ENCODE measurements at places on chromosomes 7 and 10.

- no peak for DNase-seq
These were observed 101.6 kb downstream of the XPNPEP1 start for GRCh38 chr10:109821672-109822071.

DNA sequence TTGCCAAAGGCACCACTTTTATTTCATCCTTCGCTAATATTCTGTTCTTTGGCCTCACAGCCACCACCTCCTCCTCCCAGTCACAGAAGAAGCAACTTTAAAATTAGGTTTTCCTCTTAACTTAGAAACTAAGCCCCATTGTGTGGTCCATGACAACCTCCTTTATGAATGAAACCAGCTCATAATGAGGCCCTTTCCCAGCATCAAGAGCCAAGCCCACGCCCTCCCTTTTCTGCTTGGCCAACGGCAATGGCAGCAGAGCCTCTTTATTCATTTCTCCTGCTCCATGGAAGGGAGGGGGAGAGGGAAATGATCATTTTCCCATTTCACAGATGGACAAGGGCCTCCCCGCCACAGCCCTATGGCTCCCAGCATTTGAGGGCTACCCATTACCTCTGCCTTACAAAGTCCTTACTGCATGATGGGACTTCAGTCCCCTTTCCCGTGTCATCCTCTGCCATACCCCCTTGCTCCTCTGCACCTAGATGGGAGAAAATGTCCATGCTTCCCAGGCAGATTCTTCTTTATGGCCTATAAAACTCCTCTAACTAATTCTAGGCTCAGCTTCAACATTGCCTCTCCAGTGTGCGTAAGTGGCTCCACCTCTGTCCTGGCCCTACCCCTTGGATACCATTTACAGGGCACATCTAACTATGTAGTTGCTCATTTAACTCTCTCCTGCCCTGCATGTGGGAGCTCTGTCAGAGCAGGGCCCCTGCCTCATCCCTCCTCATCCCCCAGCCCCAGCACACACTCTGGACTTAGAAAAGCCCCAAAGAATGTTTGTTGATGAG, 475.5 kb downstream of the RPS24 start:
- no peak for DNase-seq

DNA sequence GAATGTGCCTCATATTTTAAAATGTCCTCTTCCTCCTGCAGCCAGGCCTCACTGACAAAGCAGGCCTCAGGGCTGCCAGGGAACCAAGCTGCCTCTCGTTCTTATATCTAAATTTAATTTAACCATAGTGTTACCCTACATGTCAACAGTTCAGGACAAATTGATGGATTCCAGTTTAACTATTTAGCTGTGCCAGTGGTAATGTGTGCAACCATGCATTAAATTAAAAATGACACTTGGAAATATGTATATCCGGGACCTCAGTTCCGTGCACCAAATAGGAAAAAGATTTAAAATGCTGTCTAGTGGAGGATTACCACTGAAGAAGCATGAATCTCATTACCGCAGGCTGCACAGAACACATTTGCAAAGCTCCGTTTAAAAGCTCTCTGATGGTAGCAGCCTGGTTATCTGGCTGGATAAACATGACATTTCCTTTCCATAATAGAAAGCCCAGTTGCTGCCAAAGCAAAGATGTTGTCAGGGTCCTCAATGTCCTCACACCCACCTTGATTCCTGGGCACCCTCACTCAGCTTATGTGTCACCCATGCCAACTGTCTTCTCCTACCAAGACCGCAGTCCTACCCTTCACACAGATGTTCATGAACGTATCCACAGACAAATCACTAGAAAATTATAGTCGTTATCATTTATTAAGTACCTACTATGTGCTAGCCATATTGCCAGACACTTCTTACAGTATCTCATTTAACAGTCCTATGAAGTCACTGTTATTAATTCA, 73.3 kb upstream of the FRMD4A start:
- no peak for DNase-seq

DNA sequence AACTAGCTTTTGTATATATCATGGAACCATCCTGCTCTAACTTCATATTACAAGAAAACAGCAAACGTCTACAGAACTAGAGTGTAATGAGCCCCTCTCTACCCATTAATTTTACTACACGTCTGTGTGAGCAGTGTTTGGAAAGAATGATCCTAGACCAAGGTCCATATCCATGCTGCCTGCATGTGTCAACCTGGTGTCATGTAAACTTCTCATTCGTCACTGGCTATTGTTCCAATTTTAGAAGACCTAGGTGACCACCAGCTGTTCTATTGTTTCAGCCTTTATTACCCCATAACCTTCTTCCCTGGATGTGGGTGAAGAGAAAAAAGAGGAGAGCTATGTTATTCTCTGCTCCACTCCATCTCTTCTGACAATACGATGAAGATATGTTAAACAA, 77.1 kb downstream of the CREM start:
- no peak for DNase-seq

DNA sequence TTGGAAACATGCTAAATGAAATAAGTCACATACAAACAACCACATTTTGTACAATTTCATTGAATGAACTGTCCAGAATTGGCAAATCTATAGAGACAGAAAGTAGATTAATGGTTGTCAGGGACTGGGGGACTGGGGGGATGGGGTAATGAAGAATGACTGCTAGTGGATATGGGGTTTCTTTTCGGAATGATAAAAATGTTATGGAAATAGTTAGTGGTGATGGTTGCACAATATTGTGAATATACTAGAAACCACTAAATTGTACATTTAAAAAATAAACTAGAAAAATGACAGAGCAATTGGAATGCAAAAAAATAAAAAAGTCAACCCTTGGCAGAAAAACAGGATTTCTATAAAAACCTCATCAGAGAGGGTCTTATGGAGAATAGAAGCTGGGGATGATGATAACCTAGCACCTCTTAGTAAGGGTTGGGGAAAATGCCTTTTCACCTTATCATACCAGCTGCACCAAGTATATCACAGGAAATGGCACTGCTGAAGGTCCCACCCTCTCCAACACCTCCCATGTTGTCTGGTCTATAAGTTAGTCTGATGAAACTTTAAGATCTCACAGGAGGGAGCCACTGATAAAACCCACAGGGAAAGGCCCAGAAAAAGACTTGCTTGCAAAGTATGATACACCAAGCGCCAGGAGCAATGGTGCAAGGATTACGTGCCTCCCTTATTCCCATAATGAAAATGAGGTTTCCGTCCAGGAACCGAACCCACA, 23.1 kb upstream of the JAZF1 start:
- DNase-seq: no peak

Data from heart left ventricle (tissue), 16 donors.